ENCODE measurements at places on chromosomes 5 and 9.

- DNase-seq: no peak
Measured at GRCh38 chr9:76608575-76609273, 149.7 kb downstream of the GCNT1 start.

- DNase-seq: no peak
Measured at GRCh38 chr5:144352330-144352729, 181.7 kb downstream of the KCTD16 start.

DNA sequence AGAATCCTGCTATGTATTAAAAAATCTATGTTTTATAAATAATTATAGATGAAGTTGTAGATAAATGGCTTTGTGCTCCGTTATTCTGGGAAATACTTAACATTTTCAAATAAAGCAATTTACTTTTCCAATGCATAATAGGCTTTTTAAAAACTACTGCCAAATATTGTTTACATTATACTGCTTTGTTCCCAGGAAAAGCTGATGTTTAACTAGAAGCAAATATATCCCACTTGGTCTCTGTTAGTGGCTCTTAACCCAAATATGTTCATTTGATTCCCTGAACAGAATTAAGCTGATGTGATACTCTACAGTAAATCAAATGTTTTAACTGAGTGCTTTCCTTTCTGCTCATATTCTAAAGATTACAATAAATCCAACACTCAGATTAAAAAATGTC lies 326.3 kb downstream of the SLCO4C1 start:
- DNase-seq: no peak

DNA sequence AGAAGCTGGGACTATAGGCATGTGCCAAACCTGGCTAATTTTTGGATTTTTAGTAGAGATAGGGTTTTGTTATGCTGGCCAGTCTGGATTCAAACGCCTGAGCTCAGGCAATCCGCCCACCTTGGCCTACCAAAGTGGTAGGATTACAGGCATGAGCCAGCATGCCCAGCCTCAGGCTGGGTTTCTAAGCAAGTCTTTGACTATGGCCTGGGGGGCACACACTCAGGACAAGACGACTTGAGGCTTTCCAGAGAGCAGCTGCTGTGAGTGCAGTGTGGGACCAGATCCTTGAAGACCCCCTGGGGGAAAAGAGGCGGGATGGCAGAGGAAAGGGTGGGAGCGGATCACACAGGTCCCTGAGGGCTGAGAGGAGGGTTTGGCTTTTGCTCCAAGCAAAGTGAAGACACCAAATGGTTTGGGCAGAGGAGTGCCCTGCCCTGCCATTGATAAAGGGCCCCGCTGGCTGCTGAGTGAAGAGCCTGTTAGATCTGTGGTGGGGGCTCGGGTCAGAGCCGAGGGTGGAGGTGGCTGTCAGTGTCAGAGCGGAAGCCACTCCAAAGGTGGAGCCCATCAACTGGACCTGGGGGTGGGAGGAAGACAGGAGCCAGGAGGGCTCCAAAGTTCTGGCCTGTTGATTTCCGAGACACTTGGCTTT lies 46.8 kb upstream of the FUBP3 start:
- DNase-seq: no peak

- DNase-seq: no peak
Measured at GRCh38 chr9:92718086-92719001, 46.3 kb downstream of the BICD2 start.

- DNase-seq: peak; percentile 69
Measured at GRCh38 chr9:87594194-87594593, 96.5 kb downstream of the DAPK1 start.

DNA sequence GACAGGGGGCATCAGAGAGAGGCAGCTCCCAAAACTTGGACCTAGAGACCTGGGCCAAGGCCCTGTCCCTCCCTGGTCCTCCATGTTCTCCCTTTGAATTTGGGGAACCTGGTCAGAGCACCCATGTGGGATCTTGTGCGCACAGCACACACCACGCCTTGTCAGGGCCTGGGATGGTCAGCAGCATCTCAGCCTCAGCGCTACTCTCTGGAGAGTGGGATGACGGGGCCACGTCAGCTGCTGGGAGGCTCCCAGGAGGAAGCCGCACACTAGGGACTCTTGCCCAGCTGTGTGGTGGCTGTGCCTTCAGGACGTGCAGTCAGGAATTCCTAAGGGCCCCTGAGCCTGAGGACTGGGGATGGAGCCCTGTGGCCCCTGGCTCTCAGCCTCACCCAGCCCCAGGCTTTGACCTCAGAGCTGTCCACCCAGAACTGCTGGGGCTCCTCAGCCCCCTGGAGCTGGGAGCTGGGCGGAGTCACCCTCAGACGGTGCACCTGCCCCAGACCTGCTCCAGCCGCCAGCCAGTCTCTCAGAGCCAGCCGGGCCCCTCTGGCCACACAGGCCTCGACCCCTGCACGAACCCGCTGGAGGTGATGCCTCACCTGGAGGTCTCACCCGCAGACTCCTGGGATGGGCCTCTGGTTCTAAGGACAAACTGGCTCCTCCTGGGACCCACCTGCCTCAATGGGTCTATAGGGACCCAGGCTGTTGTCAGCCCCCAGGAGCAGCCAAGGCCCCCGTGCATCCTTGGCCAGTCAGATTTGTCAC lies 38.3 kb upstream of the EGFL7 start:
- no peak for DNase-seq

Data from fibroblast of skin of scalp (primary cell).